D721Med (cell line): ENCODE measurements at places on chromosomes 11 and 22.
A peak's percentile ranks its signal among the peaks of the same experiment; 100 is the strongest.

DNA sequence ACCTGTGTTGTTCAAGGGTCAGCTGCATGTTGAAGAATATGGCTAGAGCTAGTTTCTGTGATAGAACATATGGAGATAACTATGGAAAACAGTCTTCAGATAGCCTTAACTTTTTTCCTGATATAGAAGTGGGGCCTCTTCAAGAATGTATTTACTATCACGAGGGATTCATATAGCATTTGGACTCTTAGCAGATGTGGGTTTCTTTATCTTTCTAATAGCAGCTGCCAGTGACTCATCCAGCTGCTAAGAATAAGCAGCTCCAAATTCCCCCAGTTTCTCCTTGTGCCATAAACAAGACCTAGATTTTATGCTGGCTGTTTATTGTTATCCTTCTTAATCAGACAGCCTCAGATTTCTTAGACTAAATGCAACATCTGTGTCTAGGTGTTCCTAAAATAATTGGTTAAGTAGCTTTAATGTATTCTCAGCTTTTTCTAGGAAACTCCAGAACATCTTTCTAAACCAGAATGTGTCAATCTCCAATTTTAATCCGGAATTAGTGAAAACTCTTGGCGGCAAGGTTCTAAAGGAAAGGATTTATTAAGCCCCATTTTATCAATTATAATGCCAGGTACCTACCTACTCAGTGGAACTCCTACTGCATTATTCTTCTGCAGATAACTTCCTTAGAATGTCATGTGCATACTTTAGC lies 119.8 kb downstream of the CSTPP1 start:
- no peak for DNase-seq

DNA sequence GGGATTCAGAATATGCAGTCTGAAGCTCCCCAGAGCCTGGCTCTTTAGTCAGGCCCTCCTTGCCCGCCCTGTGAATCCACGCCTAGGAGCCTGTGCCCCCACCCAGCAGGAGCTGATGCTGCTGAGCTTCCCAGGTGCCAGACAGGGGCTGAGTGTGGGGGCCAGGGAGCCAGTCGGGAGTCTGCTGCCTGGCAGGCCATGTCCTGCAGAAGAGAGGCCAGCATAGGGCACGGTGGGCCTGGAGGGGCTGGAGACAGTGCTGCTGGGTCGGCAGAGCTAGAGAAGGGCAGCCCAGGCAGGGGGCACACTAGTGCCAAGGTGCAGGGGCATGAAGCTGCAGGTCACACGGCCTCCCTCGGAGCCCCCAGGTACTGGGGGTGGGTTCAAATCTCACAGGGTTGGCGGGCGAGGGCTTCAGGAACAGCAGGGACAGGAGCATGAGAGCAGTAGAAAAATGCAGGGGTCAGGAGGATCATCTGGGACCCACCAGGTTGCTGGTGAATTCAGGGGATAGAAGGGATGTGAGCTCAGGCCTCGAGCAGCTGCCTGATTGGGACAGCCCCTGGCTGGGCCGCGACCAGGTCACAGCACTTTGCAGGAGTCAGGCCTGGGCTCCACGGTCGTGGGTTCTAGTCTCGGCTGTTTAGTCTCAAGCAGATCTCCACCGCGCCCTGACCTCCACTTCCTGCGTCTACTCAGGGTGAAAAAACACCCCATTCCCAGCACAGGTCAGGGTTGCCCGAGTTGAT lies 4.1 kb upstream of the SEPTIN5 start:
- no peak for DNase-seq

GRCh38 chr11:104322696-104323095 lies 158.7 kb upstream of the PDGFD start:
- no peak for DNase-seq

GRCh38 chr11:114280696-114281095 lies 15.5 kb upstream of the NNMT start:
- DNase-seq, result no peak

DNA sequence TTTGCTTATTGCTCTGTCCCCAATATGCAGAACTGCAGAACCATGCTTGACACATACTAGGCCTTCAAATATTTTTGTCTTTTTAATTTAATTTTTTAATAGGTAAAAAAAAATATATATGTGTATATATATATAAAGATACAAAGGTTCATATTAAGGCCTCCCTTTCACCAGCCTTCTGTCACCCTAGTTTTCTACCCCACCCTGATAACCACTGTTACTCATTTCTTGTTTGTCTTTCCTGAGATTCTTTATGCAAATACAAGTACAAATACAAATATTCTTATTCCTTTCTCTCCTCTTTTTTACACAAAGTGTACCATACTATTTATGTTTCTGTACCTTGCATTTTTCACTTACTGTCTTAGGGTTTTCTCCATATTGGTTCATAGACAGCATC lies 43.0 kb downstream of the UVRAG start:
- no peak for DNase-seq

DNA sequence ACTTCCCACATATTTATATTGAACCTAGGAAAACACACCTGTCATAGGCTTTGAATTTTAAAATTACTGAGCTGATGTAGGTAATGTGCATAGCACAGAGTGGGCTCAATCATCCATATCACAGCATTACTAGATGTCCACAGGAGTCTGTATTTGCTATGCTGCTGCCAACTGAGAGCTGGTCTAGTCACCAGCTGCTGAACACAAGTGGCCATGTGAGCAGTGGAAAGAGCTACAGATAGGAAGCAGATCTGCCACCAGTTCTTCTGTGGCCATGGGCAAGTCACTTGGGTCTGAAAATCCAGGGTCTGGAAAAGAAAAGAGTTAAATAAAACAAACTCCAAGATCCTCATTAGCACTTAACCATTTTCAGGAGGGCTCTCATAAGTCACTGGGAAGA lies 91.8 kb downstream of the APIP start:
- no peak for DNase-seq

GRCh38 chr22:46149512-46150033 lies 753 bp upstream of the PPARA start:
- no peak for DNase-seq

- DNase-seq, result no peak
These were observed 4.0 kb downstream of the POU2AF3 start for GRCh38 chr11:111302298-111302697.

DNA sequence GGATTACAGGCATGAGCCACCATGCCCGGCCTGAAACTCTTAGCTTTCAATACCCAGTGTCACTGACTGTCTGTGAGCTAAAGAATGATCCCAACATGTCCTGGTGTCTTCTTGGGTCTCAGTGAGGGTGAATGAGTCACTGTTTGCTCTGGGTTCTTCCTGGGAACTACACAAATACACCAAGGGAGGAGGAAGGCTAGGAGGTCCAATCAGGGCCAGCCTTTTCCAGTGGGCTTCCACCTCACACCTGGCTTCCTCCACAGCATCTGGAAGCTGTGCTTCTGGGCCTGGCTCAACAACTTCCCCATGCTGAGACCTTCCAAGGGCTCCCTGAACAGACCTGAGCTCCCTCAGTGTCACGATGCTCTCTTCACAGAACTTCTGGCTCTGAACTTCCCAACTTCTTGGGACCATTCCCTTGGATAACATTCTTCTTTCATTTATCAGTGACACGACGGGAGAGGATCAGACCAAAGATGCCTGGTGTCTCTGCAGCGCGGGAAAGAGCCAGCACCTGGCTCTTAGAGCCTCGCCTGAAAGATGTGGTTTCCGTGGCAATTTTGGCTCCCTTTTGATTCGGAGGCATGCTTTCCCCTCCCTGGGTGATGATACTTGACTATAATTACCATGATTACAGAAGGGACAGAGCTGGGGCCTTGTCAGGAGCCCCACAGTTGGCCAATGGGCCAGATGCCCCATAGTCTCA lies 22.3 kb upstream of the CHRM4 start:
- no peak for DNase-seq

GRCh38 chr11:92826136-92826535 lies 143.3 kb upstream of the MTNR1B start:
- no peak for DNase-seq

DNA sequence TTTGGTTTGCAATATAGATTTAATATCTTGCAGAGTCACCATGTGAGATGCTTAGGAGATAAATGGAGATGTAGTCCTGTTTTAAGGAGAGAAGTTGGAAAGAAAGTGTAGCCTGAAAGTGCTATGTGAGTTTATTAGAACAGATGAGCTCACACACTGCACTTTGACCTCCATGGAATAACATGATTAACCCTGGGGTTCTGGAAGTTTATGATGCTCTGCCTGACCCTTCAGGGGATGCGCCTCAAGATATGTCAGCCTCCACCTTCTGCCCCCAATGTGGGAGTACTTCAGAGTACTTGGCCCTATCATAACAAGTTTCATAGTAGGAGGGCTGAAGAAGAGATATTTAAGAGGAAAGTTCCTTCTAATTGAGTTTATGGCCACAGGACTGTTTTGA lies 23.3 kb upstream of the TRIM21 start:
- no peak for DNase-seq

- DNase-seq, result no peak
These were observed 40.8 kb upstream of the ST14 start for GRCh38 chr11:130118636-130119387.

DNA sequence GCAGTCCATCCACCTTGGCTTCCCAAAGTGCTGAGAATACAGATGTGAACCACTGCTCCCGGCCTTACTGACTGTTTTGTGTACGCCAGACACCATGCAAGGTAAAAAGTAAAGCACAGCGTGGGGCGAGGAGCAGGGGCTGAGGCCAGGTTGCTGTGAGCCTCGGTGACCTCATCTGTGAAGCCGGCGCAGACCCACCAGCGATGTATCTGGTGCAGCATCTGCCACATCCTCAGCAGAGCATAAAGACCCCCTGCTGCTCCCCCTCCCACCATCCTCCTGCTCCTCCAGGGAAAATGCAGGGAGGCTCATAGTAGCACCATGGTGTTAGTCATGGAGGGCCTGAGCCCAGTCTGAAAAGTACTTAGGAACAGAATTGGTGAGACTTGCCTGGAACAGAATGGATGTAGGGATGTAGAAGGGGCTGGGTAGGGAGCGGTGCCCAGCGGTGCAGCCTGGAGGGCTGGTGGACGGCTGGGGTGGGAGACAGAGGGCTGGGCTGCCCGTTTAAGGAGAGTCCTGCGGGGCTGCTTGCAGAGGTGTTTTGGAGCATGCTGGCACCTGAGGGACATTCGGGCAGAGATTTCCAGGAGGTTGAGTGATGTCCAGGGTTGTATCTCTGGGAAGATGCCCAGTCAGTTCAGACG lies 462.4 kb downstream of the BRD1 start:
- DNase-seq, result no peak

- DNase-seq, result no peak
These were observed 44.1 kb downstream of the MYH9 start for GRCh38 chr22:36343720-36344105.

DNA sequence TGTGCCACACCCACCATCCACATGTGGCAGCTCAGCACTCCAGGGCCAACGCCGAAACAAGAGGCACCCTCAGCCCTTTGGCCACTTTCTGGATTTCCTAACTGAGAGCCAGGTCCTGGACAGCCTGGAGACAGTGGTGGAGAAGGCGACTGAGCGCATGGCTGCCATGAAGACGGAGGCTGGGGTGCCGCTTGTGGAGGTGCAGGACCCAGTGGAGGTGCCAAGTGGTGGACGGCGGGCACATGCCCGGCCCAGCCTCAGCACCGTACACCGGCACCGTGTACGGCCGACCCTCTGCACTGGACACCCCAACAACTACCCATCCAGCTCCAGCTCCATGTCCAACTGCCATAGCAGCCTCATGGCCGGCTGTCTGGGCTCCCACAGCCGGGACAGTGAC lies 1.5 kb downstream of the CCDC116 start:
- no peak for DNase-seq

GRCh38 chr11:64410404-64410734 lies 51.4 kb downstream of the RPS6KA4 start:
- no peak for DNase-seq

GRCh38 chr22:22866381-22867111 lies 21.1 kb upstream of the IGLL5 start:
- no peak for DNase-seq

- DNase-seq, result no peak
These were observed 2.8 kb downstream of the IGF2 start for GRCh38 chr11:2136209-2136951.

- no peak for DNase-seq
These were observed 9.9 kb downstream of the HPS5 start for GRCh38 chr11:18312012-18312411.

GRCh38 chr11:130237282-130238006 lies 77.3 kb downstream of the ZBTB44 start:
- no peak for DNase-seq

- no peak for DNase-seq
These were observed 92.8 kb downstream of the DDX10 start for GRCh38 chr11:108757630-108758029.

- DNase-seq, result no peak
These were observed 4.0 kb upstream of the SLC3A2 start for GRCh38 chr11:62876712-62877111.

GRCh38 chr11:86383041-86383955 lies 8.6 kb downstream of the CCDC81 start:
- no peak for DNase-seq

DNA sequence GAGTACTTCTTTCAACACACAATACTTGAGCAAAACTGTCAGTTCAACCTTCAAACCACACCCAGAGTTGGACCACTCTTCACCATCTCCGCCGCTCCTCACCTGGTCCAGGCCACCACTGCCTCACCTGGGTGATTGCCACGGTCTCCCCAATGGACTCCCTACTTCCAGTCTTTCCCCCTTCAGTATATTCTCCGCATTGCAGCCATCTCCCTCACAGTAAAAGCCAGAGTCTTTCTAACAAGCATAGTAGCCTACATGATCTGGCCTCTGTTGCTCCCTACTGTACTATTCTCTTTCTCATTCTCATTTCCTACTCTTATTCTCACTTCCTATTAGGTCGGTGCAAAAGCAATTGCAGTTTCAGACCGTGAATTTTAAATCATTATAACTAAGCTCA lies 28.5 kb downstream of the AASDHPPT start:
- no peak for DNase-seq

- no peak for DNase-seq
These were observed 9.2 kb downstream of the MAPK1 start for GRCh38 chr22:21858025-21858764.

GRCh38 chr11:108926171-108926840 lies 261.4 kb downstream of the DDX10 start:
- no peak for DNase-seq

DNA sequence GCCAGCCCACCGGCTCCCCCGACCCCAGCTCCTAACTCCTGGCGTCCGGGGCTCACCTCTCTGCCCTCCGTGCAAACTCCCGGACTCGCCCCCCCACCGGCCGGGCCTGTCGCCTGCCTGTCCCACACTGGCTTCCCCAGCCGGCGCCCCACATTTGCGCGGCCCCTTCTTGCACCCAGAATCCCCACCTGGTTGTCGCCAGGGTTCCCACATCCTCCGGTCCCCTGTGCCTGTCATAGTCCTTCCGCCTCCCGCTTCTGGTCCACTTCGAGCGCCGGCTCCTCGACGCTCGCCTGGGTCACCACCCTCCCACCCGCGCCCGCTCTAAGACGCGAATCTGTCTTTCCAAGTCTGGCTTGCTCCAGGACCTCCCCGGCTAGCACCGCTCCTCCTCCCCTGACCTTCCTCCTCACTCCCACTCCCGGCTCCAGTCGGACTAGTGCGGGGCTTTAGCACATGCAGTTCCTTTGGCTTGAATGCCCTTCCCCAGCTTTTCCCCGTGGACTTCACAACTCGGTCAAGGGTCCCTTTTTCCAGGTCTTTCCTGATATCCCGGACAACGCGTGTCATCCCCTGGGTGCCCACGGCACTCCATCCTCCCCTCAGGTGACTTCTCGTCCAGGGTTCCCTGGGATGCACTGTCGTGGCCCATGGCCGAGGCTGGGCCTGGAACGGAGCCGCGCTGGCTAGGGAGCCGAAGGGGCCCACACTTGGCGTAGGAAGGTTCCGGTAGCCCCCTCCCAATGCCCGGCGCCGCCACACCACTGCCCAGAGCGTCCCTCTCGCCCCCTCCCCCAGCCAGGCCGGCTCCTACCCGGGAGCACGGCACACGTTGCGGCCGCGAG lies 635 bp downstream of the SCARF2 start:
- DNase-seq, result peak; percentile 46

GRCh38 chr11:92501066-92501739 lies 276.6 kb downstream of the FAT3 start:
- no peak for DNase-seq
